HL-60 (cell line): ENCODE measurements at places on chromosomes 5 and 9.

DNA sequence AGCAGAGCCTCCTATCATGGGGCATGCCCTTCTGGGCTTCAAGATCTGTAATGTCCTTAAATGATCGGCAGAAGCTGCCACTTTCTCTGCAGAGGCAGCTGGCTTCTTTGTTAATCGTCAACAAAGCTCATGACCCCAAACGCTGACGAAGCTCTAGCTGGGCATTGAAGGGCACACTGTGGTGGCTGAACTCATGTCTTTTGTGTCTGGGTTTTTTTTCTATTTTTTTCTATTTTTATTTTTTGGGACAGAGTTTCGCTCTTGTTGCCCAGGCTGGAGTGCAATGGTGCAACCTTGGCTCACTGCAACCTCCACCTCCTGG is 65.2 kb upstream of the ASS1 start:
- DNase-seq, result no peak

GRCh38 chr5:135174315-135175096 is 140.5 kb upstream of the PITX1 start:
- DNase-seq, result no peak

DNA sequence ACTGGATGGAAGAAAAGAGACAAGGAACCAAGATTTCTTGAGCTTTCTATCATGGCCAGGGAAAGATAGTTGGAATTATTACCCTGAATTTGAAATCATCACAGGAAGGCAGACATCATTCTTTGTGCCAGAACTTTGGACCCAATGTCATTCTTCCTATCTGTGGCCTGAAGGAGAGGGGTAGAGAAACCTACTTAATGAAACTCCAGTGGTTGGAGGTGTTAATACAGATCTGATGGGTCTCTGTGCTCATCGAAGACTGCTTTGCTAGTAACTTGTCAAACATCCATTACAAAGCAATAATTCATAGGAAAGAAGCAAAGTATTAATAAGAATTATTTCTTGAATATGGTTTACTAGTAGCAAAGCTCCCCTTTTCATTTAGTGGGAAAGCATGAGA is 26.9 kb downstream of the PRLR start:
- no peak for DNase-seq

- no peak for DNase-seq
These were observed 104.3 kb downstream of the ADCY2 start for GRCh38 chr5:7500256-7500655.

DNA sequence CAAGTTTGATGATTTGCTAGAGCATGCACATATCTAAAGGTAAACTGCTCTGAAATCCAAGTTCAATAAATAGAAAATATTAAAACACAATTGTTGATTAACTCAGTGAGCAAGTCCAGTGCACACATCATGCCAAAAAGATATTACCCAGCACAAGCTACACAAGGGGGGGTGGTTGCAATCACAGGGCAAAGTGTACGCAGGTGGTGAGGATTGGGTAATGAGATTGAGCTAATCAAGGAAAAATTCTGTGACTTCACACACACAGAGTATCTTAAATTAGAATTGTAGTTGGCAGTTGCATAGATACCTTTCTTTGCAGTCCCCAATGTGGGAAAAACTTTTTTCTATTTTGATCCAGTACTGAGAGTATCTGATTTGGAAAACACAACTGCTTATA is 156.1 kb upstream of the NTRK2 start:
- DNase-seq, result no peak

GRCh38 chr9:136052472-136052880 is 42.6 kb downstream of the NACC2 start:
- no peak for DNase-seq

- no peak for DNase-seq
These were observed 48.6 kb downstream of the INIP start for GRCh38 chr9:112669326-112669725.

DNA sequence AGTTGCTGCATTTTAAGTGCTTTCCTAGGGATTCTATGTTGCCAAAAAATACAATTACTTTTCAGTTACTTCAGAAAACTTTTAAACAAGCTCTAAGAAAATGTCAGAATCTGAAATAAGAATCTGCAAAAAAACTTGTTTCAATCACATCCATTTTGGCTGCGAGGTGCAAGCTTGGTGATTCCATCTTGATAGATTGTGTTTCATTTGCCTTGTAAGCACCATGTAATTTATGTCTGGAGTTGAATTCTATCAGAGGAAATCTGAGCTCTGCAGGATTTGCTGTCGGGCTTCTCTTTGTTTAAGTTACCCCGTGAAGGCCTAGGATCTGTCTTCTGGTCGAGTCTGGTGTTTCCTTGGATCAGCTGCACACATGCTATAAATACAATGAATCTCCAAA is 40.4 kb upstream of the MAN2A1 start:
- DNase-seq, result no peak

- DNase-seq, result no peak
These were observed 71.6 kb downstream of the GCNT1 start for GRCh38 chr9:76530458-76531110.

GRCh38 chr5:168114444-168115017 is 176.9 kb upstream of the WWC1 start:
- peak; percentile 7 for DNase-seq

- no peak for DNase-seq
These were observed 47.3 kb downstream of the TSPAN17 start for GRCh38 chr5:176694631-176695030.

- DNase-seq, result no peak
These were observed 88.4 kb upstream of the DNAH5 start for GRCh38 chr5:14032918-14033317.

GRCh38 chr9:124210697-124211096 is 47.1 kb upstream of the NEK6 start:
- no peak for DNase-seq

DNA sequence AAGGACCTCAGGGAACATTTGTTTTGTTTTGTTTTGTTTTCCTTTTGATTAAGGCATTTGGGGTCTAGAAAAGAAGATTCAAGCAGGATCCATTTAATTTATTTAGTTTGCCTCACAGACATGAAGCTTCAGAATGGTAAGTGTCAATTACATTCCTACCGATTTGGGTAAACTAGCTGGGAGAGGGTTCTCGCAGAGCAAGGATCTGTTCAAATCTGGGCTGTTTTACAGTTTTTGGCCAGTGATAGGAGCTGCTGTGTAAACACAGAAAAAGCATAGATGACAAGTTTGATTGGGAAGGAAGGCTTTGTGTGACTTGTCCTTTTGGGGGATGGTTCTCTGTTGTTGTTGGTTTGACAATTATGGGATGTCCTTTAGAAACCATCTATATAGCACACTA is 470.3 kb upstream of the WWC1 start:
- DNase-seq, result no peak

DNA sequence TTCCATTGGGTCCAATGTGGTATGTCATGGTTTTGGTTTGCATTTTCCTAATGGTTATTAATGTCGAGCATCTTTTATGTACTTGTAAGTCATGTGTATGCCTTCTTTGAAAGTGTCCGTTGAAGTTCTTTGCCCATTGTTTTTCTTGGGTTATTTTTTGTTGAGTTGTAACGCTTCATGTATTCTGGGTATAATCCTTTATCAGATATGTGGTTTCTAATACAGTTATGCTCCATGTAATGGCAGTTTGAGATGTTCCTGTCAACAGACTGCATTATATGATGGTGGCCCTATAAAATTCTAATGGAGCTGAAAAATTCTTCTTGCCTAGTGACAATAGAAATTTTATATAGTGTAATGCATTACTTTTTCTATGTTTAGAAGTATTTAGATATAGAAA is 17.2 kb downstream of the RIC1 start:
- no peak for DNase-seq

GRCh38 chr9:125434986-125435775 is 173.6 kb downstream of the GAPVD1 start:
- DNase-seq, result no peak

DNA sequence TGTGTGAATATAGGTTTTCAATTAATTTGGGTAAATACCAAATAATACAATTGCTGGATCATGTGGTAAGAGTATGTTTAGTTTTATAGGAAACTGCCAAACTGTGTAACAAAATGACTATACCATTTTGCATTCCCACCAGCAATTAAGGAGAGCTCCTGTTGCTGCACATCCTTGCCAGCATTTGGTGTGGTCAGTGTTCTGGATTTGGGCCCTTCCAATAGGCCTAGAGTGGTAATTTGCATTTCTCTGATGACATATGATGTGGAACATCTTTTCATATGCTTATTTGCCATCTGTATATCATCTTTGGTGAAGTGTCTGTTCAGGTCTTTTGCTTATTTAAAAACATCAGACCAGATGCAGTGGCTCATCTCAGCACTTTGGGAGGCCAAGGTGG is 11.6 kb upstream of the RFK start:
- no peak for DNase-seq

GRCh38 chr5:133331941-133332340 is 280.1 kb downstream of the HSPA4 start:
- DNase-seq, result no peak
